ENCODE measurements at places on chromosomes 13 and 19.

DNA sequence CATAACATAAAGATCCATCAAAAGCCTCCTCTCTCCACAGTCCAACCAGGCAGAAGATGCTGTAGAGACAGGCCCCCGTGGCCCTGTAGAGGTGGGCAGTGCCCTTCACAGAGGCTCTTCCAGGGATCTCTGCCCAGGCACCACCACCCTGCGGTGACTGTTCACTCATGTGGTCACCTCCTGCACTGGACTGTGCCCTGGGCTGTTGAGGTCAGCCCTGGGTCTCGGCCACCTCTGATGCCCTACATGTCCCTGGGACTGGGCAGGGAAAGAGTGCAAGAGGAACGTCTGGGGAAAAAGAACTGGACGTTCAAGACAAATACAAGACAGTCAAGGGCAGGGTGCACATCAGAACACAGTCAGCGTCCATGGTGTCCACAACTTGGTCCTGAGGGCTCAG is 22.3 kb downstream of the PEPD start:
- DNase-seq, result no peak

DNA sequence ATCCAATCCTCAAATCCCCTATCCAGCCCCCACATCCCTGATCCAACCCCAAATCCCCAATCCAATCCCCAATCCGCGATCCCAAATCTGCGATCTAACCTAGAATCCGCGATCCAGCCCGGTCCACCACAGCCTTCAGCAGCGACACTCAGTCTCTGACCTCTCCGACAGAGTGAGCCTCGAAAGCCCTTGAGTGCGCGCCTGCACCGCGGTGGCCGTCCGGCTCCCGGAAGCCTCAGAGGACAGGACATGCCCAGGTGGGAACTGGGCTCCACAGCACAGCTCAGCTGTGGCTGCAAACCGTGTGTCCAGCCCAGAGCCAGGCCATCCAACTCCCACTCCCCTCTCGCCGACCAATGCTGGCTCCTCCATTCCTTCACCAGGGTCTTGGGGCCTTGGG is 48.8 kb upstream of the C1QTNF9B start:
- DNase-seq, result no peak

DNA sequence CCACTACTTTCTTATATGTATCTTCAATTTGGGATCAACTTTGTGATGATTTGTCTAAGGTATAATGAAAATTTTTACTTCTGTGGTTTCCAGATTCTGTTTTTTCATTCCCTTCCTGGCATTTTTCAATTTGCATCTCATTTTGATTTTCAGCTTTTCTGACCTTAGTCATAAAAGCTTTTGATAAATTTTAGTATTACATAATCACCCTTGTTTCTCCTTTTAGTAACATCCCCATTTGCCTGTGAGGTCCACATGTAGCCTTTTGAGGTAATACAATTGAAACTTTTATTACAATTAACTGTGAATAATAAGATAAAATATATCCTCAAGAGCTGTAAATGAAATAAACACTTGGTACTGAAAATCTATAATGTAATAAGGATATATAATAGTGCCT is 31.2 kb downstream of the LACC1 start:
- no peak for DNase-seq

GRCh38 chr19:41434450-41434849 is 5.3 kb downstream of the DMAC2 start:
- DNase-seq, result no peak

- peak; percentile 4 for DNase-seq
Measured at GRCh38 chr19:50870417-50871089, 2.7 kb upstream of the KLK2 start.

GRCh38 chr13:20989656-20990321 is 71.6 kb downstream of the LATS2 start:
- no peak for DNase-seq

DNA sequence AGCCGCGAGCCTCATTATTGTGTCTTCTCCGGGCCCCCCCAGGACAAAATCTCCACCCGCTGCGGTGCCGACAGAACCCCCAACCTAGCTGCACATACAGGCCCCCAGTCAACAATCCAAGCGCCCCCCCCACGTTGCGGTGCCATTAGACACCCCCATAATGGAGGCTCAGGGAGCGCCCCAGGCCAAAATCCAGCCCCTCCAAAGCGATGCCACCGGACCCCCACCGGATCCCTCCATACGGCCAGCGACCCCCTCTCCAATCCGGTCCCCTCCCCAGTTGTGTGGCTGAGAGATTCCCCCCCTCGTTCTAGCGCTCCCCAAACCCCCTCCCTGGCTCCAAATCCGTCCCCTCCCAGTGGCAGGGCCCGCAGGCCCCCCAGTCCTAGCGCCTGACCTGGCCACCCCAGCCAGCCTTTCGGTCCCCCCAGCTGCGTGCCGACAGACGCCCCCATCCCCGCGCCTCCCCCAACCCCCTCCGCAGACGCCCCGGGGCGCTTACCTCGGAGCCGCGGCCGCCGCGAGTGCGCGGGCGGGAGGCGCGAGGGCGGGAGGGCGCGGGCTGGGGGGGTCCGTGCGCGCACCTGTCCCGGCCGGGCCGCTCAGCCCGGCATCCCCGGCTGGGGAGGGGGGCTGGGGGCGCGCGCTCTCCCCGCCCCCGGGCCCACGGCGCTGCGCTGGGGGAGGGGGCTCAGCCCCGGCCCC is 21.6 kb upstream of the SEMA6B start:
- no peak for DNase-seq

GRCh38 chr13:42876887-42877545 is 95.6 kb downstream of the FAM216B start:
- peak; percentile 29 for DNase-seq

GRCh38 chr13:48448285-48448958 is 35.5 kb upstream of the LPAR6 start:
- DNase-seq, result peak; percentile 25

DNA sequence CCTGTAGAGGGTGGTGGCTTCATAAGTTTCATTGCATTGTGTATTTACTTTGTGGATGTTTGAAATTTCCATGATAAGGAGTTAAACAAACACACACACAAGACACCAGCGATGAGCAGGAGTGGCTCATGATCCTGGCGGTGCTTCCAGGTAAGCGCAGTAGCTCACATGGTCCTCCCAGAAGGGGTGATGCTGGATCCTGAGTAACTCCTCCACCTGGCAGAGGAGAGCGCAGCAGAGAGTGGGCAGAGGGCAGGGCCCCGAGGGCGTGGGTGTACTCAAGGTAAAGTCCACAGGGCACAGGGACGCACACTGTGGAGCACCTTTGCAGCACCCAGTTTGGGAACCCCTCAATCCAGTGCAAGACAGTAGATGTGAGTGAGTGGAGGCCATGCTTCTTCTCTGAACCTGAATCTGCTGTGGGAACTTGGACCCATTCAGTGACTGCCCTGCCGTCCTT is 54.0 kb downstream of the RFX2 start:
- no peak for DNase-seq

DNA sequence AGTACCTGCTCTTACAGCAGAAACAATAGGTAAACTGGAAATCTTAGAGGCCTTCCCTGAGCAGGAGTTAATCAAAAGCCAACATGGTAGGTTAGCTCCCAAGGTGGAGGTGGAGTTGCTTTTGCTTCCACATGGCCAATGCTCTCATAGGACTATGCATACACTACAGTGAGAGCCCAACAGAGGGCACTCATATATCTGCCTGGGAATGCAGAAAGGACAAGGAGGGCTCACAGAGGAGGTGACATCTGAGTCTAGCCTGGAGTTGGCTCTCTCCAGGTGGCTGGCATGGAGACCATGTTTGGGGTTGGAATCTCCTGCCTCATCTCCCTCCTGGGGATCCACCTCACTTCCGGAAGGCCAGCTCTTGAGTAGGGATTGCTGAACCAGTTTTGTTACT is 34.6 kb downstream of the ATP8A2 start:
- peak; percentile 4 for DNase-seq

DNA sequence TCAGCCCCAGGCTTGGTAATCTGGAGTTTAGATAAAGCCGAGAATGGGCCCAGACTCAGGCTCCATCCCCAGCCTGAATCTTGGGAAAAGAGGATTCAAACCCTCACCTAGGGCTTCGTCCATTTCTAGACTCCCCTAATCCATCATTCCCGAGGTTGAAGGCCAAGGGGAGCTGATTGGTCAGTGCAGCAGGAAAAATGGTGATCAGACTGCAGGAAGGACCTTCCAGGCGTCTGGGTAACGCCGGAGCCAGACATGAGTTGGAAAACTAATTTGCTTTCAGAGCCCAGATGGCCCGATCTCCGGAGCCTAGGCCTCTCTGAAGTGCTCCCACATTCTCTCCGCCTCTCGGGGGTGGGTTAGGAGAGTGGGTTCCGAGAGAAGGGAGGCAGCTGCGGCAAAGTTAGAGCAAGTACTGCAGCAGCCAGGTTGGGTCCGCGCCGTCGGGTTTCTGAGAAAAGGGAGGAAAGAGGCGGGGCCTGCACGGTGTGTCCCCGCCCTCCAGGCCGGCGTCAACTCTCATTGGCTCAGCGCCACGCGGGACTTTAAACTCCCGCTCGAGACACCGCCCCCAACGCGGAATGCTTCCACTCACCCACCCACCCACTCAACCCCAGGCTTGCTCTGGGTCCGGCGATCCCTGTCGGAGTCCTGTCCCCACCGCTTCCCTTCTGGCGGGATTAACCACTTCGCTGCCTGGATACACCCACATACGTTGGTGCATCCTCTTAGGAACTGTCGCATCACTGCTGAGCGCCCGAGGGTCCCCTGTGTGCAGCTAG is 788 bp upstream of the RTBDN start:
- DNase-seq, result no peak

Measured in foreskin fibroblast (primary cell).